ENCODE measurements at places on chromosomes 13 and 19. TPM values are rescaled to one million over a fixed set of nuclear protein-coding genes. Genes with fewer than 3 reads are reported as not detected.

GRCh38 chr19:3313199-3313575 lies 53.2 kb upstream of the NFIC start:
- DNase-seq, result no peak

The ACER1 gene
- total RNA-seq, result not detected

The KLK14 gene
- total RNA-seq, result not detected

The ZNF653 gene
- 6.2 TPM for total RNA-seq

DNA sequence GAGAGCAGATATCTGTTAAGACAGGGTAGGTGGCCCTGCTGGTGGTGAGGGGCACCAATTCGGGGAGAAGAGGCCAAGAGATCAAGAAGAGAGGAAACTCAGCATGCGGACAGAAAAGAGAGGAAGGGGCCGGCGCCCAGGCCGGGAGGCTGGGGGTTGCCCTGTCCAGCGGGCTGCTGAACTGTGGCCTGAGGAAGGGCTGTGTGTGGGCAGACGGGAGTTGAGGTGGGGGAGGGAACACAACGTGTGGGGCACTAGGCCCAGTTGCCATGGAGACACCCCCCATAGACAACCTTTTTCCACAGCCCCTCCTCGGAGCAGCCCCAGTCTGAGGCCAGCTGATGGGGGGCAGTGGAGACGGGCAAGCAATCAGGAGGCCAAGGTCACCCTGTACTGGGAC lies 2.5 kb upstream of the CACNG8 start:
- DNase-seq, result no peak

DNA sequence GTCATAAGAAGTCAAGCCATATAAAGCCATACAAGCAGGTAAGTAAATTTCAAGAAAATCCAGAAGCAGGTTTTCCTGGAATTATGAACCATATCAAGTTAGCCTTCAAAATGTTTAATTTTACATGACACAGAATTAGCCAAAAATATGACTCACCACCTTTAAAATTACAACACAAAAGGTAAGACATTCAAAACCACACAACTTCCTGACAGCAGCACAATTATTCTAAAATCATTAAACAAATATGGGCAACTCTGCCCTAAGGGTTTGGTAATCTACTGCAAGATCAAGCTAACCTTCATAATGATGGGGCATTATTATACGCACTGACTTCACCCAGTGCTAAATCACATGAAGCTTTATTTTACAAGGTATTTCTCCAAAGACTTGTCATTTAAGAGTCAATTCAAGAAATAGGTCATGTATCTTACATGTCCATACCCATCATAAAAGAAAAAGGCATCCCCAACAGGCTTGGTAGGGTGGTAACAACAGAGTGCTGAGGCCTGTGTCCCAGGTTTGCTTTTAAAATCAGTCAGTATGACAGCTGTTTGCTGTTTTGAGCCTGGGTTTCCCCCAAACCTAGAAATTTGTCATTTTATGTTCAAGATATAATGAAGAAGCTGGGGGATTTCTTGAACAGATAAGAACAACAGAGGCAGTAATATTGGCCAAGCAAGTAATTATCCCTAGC lies 15.2 kb downstream of the RCBTB1 start:
- no peak for DNase-seq

DNA sequence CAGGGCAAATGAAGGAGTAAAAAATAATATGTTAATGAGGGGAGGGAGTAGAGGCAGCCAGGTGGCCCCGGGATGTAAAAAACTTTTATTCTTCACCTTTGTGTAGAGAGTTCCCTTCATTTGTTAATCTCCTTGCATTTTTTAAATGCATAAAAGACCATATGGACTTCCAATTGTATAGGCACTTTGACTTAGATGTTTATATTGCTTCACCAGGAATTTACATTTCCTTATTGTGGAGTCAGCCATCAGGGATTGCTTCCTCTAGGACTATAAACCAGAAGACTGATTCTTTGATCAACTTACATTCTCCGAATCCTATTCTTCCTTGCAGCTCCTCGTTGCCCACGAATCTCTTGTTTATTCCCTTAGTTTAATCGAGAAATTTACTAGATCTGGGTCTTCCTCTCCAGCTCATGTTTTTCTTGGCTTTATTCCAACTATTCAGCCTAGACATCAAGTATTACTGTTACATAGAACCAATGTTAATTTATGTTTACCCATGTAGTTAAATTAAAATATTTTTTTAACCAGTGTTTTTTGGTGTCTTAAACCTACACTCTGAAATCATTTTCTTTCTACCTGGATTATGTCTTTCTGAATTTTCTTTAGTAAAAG lies 1187.0 kb upstream of the SLC10A2 start:
- no peak for DNase-seq

The HIF3A gene
- total RNA-seq, result 12.8 TPM

The TMEM255B gene
- total RNA-seq, result 5.1 TPM

- no peak for DNase-seq
Measured at GRCh38 chr13:114203536-114203935, 24.5 kb downstream of the CFAP97D2 start.

DNA sequence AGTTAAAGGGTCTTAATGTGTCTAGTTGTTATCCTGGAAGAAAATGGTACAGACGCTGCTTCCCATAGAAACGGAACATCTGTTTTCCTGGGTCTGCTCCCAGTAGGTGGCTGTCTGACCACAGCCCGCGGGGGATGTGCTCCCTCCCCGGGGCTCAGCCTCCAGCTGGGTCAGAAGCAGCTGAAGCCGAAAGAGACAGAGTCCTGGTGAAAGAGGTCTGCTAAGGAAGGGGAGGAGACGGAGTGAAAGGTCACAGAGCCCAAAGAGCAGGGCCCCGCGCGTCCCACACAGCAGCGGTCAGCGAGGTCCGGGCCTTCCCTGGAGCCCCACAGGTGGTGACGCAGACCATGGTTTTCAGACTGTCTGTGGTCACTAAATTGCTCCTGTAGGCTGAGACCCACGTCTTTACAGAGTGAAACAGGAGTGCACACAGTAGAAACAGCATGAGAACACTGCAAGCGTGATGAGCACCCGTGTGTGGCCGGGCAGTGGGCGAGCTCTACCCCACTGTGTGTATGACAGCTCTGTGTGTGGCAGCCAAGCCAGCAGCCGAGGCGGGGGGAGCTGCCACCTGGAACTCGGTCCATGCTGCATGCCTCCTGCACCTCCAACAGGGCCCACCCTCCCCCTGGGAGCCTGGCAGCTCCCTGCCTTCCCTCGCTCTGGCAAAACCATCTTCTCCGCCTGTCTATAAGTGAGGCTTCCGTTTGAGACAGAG lies 52.0 kb upstream of the C13orf46 start:
- no peak for DNase-seq

The CABP5 gene
- total RNA-seq, result not detected

The GGN gene
- total RNA-seq, result 0.34 TPM
